ENCODE measurements at places on chromosomes 11 and 22. TPM values are rescaled to one million over a fixed set of nuclear protein-coding genes. Genes with fewer than 3 reads are reported as not detected.

AQP11 gene
- polyA plus RNA-seq, result 4.7 TPM

RAB1B gene
- 83.0 TPM for polyA plus RNA-seq

RASD2 gene
- polyA plus RNA-seq, result not detected

OR8G5 gene
- polyA plus RNA-seq, result not detected

SMTNL1 gene
- polyA plus RNA-seq, result not detected

PANX3 gene
- polyA plus RNA-seq, result not detected

ENTHD1 gene
- polyA plus RNA-seq, result not detected

RIC8A gene
- polyA plus RNA-seq, result 32.4 TPM

EIF3D gene
- polyA plus RNA-seq, result 32.8 TPM

SAA4 gene
- polyA plus RNA-seq, result 4,017 TPM

NTM gene
- polyA plus RNA-seq, result 0.08 TPM

UBQLNL gene
- 0.03 TPM for polyA plus RNA-seq

AGBL2 gene
- polyA plus RNA-seq, result 3.6 TPM

SLC22A9 gene
- 10.0 TPM for polyA plus RNA-seq

C11orf91 gene
- not detected for polyA plus RNA-seq

GPHA2 gene
- not detected for polyA plus RNA-seq

GANAB gene
- polyA plus RNA-seq, result 45.2 TPM

TBX10 gene
- 0.12 TPM for polyA plus RNA-seq

BACE1-AS gene
- 0.85 TPM for polyA plus RNA-seq

IL18 gene
- polyA plus RNA-seq, result 3.0 TPM

OR52N4 gene
- polyA plus RNA-seq, result not detected

CYP2D6 gene
- polyA plus RNA-seq, result 486 TPM

OR10D3 gene
- polyA plus RNA-seq, result not detected

SGSM1 gene
- 0.16 TPM for polyA plus RNA-seq

NLRP10 gene
- polyA plus RNA-seq, result not detected

SPTY2D1 gene
- polyA plus RNA-seq, result 3.0 TPM

TMA7B gene
- not detected for polyA plus RNA-seq

MS4A6E gene
- polyA plus RNA-seq, result not detected

APOBEC3C gene
- 5.2 TPM for polyA plus RNA-seq

DRD4 gene
- polyA plus RNA-seq, result not detected

ZDHHC13 gene
- polyA plus RNA-seq, result 1.5 TPM

GAL gene
- not detected for polyA plus RNA-seq

SCN3B gene
- polyA plus RNA-seq, result not detected

SPTBN2 gene
- 33.1 TPM for polyA plus RNA-seq

OR2D2 gene
- not detected for polyA plus RNA-seq

OR51B4 gene
- not detected for polyA plus RNA-seq

TMPRSS4 gene
- polyA plus RNA-seq, result 0.24 TPM

LRRC10B gene
- 0.03 TPM for polyA plus RNA-seq

FAU gene
- polyA plus RNA-seq, result 535 TPM

RTN4R gene
- 1.2 TPM for polyA plus RNA-seq

BDNF gene
- 0.03 TPM for polyA plus RNA-seq

GUCD1 gene
- polyA plus RNA-seq, result 118 TPM

KCNK4 gene
- polyA plus RNA-seq, result not detected

KRTAP5-7 gene
- polyA plus RNA-seq, result not detected

JHY gene
- 0.14 TPM for polyA plus RNA-seq

Measured in liver (tissue), 10 donors.